ENCODE measurements at places on chromosomes 4 and X. TPM values are rescaled to one million over a fixed set of nuclear protein-coding genes. Genes with fewer than 3 reads are reported as not detected.

EMCN gene
- total RNA-seq, result not detected

IQCM gene
- total RNA-seq, result not detected

DNA sequence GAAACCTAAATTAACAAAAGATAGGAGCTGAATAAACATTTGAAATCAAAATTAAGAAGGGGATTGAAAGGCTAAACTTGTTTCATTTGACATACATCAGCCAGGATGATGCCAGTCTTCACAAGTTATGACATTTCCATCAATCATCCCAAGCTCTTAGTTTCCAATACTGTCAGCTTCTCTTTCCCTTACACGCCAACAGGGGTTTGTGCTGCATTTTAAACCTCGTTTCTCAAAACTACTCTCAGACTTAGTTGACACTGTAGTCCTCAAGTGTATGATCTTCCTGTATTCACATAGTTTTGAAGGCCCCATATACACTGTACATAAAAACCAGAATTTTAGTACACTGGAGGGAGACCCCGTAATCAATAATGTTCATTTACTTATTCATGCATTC, 840 bp upstream of the P2RY10 start:
- peak overlapping the region; percentile 97 for H3K27ac ChIP-seq
- no peaks in the 10 kb centered on the region for H3K27me3 ChIP-seq
- H3K4me1 ChIP-seq, result peaks cover 38% of the 10 kb centered on the region
- peak overlapping the region; percentile 98 for H3K4me3 ChIP-seq

GRCh38 chr4:113141901-113142346, 92.5 kb downstream of the ANK2 start:
- H3K27ac ChIP-seq, result no peak overlapping the region
- no peak for DNase-seq
- no peak overlapping the region for H3K4me3 ChIP-seq
- H3K27me3 ChIP-seq, result peaks cover 9% of the 10 kb centered on the region
- H3K4me1 ChIP-seq, result peaks cover 20% of the 10 kb centered on the region

GRCh38 chr4:83255584-83255983, 29.0 kb downstream of the COQ2 start:
- no peak for DNase-seq
- H3K4me1 ChIP-seq, result peaks cover 29% of the 10 kb centered on the region
- H3K4me3 ChIP-seq, result no peak overlapping the region
- H3K27me3 ChIP-seq, result peaks cover 5% of the 10 kb centered on the region

- peaks cover 9% of the 10 kb centered on the region for H3K4me1 ChIP-seq
- no peaks in the 10 kb centered on the region for H3K36me3 ChIP-seq
- DNase-seq, result no peak
- no peak overlapping the region for H3K27ac ChIP-seq
- no peaks in the 10 kb centered on the region for H3K27me3 ChIP-seq
- no peak overlapping the region for H3K4me3 ChIP-seq
Measured at GRCh38 chr4:112213091-112213490, 18.5 kb upstream of the AP1AR start.

- H3K27ac ChIP-seq, result no peak overlapping the region
- no peaks in the 10 kb centered on the region for H3K27me3 ChIP-seq
- H3K4me1 ChIP-seq, result no peaks in the 10 kb centered on the region
- no peaks in the 10 kb centered on the region for H3K36me3 ChIP-seq
- H3K4me3 ChIP-seq, result no peak overlapping the region
Measured at GRCh38 chr4:74294681-74295080, 13.6 kb upstream of the EPGN start.

- no peaks in the 10 kb centered on the region for H3K27me3 ChIP-seq
- H3K27ac ChIP-seq, result no peak overlapping the region
- no peak overlapping the region for H3K4me3 ChIP-seq
- H3K36me3 ChIP-seq, result no peaks in the 10 kb centered on the region
- DNase-seq, result no peak
- peaks cover 51% of the 10 kb centered on the region for H3K4me1 ChIP-seq
Measured at GRCh38 chr4:150972592-150972991, 42.5 kb downstream of the LRBA start.

DNA sequence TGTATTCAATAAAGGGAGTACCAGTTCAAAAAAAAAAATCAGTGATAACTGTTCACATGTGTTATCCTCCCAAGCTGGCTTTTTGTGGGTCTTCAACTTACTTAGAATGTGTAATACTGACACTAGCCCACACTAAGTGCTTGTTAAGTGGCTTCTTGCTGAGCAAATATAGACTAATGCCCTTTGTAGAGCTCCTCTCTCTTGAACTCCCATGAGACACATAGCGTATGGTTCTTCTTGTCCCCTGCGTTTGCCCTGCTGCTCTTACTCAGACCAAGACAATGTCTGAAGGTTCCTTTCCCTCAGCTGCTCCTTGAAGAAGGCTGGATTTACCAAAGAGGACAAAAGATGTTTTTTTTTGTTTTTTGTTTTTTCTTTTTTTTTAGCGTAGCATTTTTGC, 110.9 kb downstream of the FRAS1 start:
- H3K27ac ChIP-seq, result no peak overlapping the region
- no peaks in the 10 kb centered on the region for H3K36me3 ChIP-seq

GRCh38 chr4:105192474-105192873, 45.8 kb downstream of the TET2 start:
- DNase-seq, result no peak
- peaks cover 60% of the 10 kb centered on the region for H3K4me1 ChIP-seq
- no peak overlapping the region for H3K4me3 ChIP-seq
- peaks cover 45% of the 10 kb centered on the region for H3K36me3 ChIP-seq

GRCh38 chr4:176013476-176014247, 52.0 kb upstream of the WDR17 start:
- H3K4me3 ChIP-seq, result no peak overlapping the region
- H3K27me3 ChIP-seq, result no peaks in the 10 kb centered on the region
- no peaks in the 10 kb centered on the region for H3K4me1 ChIP-seq
